ENCODE measurements at places on chromosomes 5 and 9. TPM values are rescaled to one million over a fixed set of nuclear protein-coding genes. Genes with fewer than 3 reads are reported as not detected.
A peak's percentile ranks its signal among the peaks of the same experiment; 100 is the strongest.

Gene IFNA2
- not detected for total RNA-seq

Gene PLK2
- total RNA-seq: 37.1 TPM

Gene LVRN
- total RNA-seq: 0.13 TPM

Gene CD14
- 0.63 TPM for total RNA-seq

Gene ANXA2R
- total RNA-seq: 0.96 TPM

Gene CDKN2B
- total RNA-seq: 0.73 TPM

GRCh38 chr5:79023348-79023747 lies 38.2 kb upstream of the ARSB start:
- H3K36me3 ChIP-seq: no peaks in the 10 kb centered on the region
- peaks cover 20% of the 10 kb centered on the region for H3K4me1 ChIP-seq
- DNase-seq: no peak
- no peaks in the 10 kb centered on the region for H3K27me3 ChIP-seq

GRCh38 chr5:91384671-91385430 lies 1.7 kb upstream of the ARRDC3 start:
- no peaks in the 10 kb centered on the region for H3K27me3 ChIP-seq
- peaks cover 12% of the 10 kb centered on the region for H3K4me1 ChIP-seq
- no peak for DNase-seq
- peak overlapping the region; percentile 100 for H3K27ac ChIP-seq

GRCh38 chr9:110669433-110669832 lies 842 bp downstream of the MUSK start:
- no peaks in the 10 kb centered on the region for H3K27me3 ChIP-seq
- no peaks in the 10 kb centered on the region for H3K4me1 ChIP-seq
- no peak overlapping the region for H3K27ac ChIP-seq
- no peaks in the 10 kb centered on the region for H3K36me3 ChIP-seq
- H3K4me3 ChIP-seq: no peak overlapping the region

- no peaks in the 10 kb centered on the region for H3K4me1 ChIP-seq
- peaks cover 28% of the 10 kb centered on the region for H3K36me3 ChIP-seq
- no peak overlapping the region for H3K4me3 ChIP-seq
- no peak for DNase-seq
- H3K27ac ChIP-seq: no peak overlapping the region
- peaks cover 3% of the 10 kb centered on the region for H3K27me3 ChIP-seq
Measured at GRCh38 chr9:25353783-25354182, 324.5 kb downstream of the TUSC1 start.

DNA sequence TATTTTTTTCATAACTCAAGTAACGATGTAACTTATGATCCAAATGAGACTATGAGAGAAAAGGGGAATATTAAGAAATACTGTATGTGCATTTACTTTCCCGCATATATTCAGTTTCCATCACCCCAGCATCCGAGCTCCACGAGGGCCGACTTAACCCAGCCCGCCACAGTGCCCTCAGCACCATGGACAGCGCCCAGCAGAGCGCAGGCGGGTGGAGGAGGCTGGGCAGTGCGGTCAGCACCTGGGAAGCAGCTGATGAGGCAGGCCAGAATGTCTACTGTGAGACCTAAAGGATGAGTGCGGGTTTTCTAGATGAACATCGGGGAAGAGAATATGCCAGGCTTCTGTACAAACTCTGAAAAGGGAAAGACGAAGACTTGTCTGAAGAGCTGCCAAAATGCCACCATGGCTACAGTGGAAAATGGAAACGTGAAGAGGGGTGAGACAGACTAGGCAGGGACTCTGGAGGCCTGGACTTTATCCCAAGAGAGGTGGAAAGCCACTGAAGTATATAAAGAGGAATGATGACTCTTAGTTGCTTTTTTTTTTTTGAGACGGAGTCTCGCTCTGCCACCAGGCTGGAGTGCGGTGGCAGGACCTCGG lies 34.5 kb upstream of the MED27 start:
- H3K36me3 ChIP-seq: no peaks in the 10 kb centered on the region
- H3K27ac ChIP-seq: no peak overlapping the region
- DNase-seq: peak; percentile 87
- peaks cover 13% of the 10 kb centered on the region for H3K27me3 ChIP-seq
- no peaks in the 10 kb centered on the region for H3K4me1 ChIP-seq

DNA sequence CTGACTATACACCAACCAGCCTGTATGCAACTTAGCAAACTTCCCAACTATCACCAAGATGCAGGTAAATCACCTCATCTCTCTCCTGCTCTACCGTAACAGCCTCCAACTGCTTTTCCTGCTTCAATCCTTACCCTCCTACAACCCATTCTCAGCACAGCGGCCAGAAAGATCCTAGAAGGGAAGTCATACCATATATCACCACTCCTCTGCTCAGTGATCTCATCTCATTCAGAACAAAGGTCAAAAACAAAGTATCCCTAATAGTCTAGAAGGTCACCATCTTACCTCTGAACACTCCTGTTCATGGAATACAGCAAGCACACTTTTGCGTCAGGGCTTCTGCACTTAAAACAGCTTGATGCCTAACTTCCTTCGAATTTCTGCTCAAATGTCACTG lies 62.2 kb upstream of the RNF38 start:
- peaks cover 34% of the 10 kb centered on the region for H3K4me1 ChIP-seq
- no peak for DNase-seq
- H3K27me3 ChIP-seq: no peaks in the 10 kb centered on the region
- H3K36me3 ChIP-seq: peaks cover 28% of the 10 kb centered on the region

- H3K36me3 ChIP-seq: no peaks in the 10 kb centered on the region
- no peaks in the 10 kb centered on the region for H3K4me1 ChIP-seq
- H3K27me3 ChIP-seq: peaks cover 14% of the 10 kb centered on the region
Measured at GRCh38 chr9:97766092-97766491, 69.0 kb upstream of the XPA start.

DNA sequence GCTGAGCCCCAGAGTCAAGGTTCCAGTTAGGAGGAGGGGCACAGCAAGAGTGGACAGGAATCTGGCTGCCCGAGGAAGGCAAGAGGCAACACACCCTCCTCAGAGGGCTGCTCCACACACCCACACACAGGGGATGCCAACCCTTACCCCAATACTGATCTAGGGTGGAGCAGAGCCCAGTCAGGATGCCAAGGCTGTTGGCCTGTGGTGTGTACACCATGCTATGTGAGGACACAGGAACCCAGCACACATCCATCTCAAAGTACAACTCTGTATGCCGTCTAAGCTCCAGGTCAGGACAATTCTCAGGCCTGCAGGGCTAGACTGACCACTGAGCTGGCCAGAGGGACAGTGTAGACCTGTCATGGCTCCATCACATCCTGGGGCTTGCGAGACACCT lies 2.6 kb downstream of the SEPTIN8 start:
- H3K27me3 ChIP-seq: peaks cover 34% of the 10 kb centered on the region
- H3K27ac ChIP-seq: no peak overlapping the region
- H3K36me3 ChIP-seq: no peaks in the 10 kb centered on the region
- DNase-seq: no peak

DNA sequence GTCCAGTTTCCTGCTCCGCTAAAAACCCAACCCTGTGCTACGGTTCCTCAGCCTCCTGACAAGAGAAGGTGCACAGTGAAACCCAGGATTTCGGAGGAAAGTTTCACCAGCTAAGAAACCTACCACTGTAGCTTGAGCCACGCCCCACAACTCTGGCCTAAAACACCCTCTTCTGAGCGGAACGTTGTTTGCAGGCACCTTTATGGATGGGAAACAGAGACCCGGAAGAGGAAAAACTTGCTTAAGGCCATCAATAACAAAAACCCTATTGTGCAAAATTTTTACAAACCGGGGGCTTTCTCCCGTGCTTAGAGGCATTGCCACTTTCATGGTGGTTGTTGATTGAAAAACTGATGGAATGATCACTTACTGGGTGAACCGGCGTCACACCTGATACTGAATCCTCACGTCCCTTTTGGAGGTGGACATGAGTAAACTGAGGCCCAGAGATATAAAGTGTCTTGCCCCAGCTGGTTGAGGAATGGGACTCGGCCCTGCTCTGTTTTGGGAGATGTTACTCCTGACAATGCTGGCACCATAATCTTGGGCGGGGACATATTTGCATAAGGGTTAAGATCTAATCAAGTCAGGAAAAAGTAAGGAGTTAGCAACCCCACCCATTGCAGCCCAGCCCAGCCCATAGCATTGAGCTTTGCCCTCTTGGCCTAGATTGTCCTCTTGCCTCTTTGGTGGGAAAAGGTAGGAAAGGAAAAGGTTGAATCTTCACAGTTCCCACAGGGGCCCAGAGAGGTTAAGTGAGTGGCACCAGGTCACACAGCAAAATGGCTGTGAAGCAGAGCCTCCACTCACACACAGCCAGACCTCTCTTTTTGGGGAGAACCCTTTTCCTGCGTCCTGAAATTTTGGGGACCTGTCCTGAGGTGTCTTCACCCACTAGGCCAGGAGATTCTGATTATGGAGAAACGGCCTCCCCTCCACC lies 23.2 kb upstream of the PTGS1 start:
- peak overlapping the region; percentile 81 for H3K4me3 ChIP-seq
- 0 out of 2 replicates have a peak, but pooled peaks cover under 1% of the 10 kb centered on the region for H3K36me3 ChIP-seq
- DNase-seq: no peak
- peaks cover 20% of the 10 kb centered on the region for H3K4me1 ChIP-seq
- H3K27me3 ChIP-seq: peaks cover 35% of the 10 kb centered on the region

DNA sequence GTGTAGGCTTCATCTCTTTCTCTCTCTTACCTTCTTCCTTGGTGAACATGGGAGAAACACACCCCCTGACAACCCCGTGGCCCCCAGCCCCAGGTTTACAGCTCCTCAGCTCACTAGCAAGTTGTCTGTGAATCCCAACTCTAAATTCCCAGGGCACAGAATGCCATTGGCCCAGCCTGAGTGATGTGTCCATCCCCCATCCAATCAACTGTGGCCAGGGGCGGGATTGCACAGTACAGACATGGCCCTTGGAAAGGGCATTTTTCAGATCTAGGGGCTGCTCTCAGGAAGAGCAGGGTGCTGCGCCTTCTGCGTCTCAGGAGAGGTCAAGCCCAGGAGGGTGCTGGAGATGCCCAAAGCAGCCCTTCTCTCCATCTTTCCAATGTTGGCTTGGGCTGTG lies 48.2 kb upstream of the ASS1 start:
- H3K27ac ChIP-seq: no peak overlapping the region
- H3K36me3 ChIP-seq: peaks cover 5% of the 10 kb centered on the region
- no peak overlapping the region for H3K4me3 ChIP-seq
- DNase-seq: no peak
- H3K27me3 ChIP-seq: no peaks in the 10 kb centered on the region
- peaks cover 6% of the 10 kb centered on the region for H3K4me1 ChIP-seq

GRCh38 chr9:14293801-14294200 lies 20.1 kb downstream of the NFIB start:
- no peak overlapping the region for H3K27ac ChIP-seq
- no peaks in the 10 kb centered on the region for H3K27me3 ChIP-seq
- DNase-seq: no peak
- H3K36me3 ChIP-seq: no peaks in the 10 kb centered on the region

- H3K4me1 ChIP-seq: no peaks in the 10 kb centered on the region
- H3K27ac ChIP-seq: no peak overlapping the region
- H3K27me3 ChIP-seq: peaks cover 4% of the 10 kb centered on the region
Measured at GRCh38 chr5:15487228-15487627, 12.8 kb upstream of the FBXL7 start.

Measured in WTC11 (cell line).